ENCODE measurements at places on chromosomes 3 and 15.

- no peak for DNase-seq
Observed at GRCh38 chr3:86228101-86228500, 762.8 kb downstream of the VGLL3 start.

- DNase-seq = no peak
Observed at GRCh38 chr3:74387111-74387735, 227.2 kb downstream of the CNTN3 start.

DNA sequence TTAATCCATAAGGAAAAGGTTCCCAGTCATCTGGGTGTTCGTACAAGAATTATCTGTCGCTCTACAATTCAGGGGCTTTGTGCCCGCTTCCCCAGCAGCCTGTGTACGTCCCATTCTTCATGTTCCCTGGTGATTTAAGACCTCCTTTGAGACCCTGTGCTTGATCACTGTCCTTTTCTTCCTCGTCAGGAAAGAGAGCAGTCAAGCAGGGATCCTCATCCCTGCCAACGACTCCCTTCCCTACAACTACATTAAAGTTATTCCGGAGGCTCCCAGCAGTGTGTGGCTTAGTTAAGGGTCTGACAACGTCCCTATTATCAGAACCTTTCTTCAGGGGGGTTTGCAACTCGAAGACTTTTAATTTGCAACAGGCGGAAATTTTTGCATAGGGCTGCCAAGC is 175.7 kb downstream of the FOXP1 start:
- no peak for DNase-seq

DNA sequence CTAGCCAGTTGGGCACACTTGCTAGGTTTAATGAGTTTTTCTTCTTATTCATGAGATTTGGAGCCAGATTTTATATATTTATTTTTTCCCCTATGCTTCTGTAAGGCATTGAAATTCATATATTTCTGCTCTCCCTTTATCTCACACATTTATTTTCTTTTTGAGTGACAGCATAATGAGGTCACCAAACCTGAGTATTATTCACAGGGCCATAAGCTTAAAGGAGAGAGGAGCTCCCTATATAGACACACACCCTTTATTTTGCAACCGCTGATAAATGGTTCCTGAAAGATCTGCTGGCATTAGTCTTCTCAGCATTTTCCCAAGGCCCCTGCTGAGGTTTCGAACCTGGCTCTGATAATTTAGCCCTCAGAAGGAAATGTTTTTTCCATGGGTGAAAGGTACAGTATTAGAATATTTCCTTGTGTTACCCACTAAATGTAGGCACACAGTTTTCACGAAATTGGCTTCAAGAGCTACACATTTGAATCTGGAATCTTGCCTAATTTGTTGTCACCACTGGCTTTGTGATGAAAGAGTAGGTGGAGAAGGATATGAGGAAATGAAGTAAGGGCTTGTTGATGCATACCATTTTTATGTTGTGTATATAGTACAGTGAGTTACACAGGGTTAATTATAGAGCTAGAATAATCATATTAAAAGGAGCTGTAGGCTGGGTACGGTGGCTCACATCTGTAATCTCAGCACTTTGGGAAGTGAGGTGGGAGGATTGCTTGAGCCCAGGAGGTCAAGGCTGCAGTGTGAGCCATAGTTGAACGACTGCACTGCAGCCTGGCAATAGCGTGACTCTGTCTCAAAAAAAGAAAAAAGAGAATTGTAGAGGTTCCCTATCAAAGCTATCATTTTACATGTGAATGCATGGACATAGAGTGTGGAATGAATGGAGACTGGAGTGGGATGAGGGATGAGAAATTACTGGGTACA is 6.5 kb downstream of the KLHL18 start:
- no peak for DNase-seq

DNA sequence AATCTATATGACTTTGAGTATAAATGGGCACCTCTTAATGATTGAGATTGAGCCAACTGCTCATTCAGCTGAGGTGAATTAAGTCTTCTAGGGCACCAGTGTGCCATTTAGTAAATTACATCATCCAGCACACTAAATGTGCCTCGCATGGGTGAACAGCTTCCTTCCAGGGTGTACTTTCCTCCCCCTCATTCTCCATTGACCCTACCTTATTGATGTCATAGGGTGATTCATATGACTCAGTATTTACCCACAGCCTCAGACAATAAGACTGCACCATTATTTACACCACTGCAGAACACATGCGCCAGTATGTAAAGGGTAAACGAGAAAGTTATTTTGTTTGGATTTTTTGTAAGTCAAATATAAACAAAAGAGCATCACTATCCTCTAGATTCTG is 185.2 kb upstream of the ARL6 start:
- no peak for DNase-seq

DNA sequence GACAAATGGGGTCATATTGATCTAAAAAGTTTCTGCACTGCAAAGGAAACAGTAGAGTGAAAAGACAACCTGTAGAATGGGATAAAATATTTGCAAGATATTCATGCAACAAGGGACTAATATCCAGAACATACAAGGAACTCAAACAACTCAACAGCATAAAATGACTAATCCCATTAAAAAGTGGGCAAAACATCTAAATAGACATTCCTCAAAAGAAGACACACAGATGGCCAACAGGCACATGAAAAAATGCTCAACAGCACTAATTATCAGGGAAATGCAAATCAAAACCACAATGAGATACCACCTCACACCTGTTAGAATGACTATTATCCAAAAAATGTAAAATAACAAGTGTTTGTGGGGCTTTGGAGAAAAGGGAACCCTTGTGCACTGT is 8.8 kb downstream of the SLC12A8 start:
- no peak for DNase-seq

GRCh38 chr15:68599560-68600071 is 20.8 kb downstream of the CORO2B start:
- DNase-seq = no peak

DNA sequence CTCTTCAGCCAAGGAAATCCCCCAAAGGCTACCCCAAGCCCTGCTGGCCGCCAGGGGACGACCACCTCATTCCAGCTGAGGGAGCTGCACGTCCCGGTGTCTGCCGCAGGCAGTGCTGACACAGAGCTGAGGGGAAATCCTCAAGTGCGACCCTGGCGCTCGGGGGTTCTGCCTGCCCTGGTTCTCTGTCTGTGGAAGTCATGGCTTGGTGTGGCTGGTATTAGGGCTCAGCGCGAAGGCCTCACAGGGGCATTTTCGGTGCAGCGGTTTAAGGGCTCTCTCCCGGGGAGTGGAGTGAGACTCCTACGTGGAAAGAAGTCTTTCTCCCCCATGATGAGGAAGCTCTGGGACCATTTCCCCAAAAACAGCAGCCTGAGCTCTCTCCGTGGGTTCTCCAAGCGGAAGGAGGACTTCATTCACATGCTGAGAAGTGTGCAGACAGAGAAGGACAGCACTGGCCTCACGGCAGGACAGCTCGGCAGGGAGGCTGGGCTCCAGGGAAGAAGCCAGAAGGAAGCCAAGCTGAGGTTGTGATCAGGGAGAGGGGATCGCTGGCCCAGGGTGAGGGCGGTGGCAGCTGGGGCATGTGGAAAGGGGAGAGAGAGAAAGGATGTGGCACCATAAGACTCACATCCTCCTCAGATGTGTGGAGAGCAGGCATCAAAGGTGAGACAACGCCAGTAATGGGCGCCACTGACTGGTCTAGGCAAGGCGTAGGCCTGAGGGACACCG is 48.6 kb downstream of the KLF15 start:
- DNase-seq = no peak

Measured in activated CD4-positive, CD25-positive, alpha-beta regulatory T cell treated with anti-CD3 and anti-CD28 coated beads, Interleukin-2, amount 50 U/mL, for 16 hours (primary cell).